DMS53 (cell line): ENCODE measurements at places on chromosomes 1 and 21.

DNA sequence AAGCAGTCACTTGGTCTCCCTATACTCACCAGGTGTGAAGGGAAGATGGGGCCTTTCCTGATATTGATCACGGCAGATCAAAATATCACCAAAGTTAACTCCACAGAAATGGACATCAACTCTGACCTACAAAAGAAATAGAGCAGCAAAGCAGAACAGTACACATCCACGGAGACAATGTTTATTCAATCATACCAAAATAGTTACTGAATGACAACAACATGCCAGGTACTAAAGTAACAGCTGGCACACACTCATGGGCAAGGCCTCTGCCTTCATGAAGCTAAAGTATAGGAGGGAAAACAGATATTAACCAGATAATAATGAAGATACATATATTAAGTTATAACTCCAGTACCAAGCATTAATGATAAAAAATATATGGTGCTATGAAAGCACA is 59.2 kb upstream of the RASAL2 start:
- peak; percentile 20 for DNase-seq

DNA sequence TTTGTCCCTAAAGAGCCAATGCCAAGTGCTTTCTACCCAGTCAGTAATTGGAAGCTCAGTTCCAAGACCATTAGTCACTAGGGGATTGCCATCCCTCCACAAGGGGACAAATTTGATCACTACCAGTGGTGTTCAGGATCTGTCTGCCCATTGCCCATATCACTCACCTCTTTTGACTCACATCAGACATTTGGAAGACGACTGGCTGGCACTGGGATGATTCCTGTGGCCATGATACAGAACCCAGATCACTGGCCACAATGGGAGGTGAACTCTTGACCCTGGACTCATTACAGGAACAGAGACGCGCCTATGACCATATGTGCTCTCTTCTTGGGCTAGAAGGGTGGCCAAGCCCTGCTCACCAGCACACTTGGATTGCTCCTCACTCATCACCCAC is 71.0 kb downstream of the COLGALT2 start:
- no peak for DNase-seq

DNA sequence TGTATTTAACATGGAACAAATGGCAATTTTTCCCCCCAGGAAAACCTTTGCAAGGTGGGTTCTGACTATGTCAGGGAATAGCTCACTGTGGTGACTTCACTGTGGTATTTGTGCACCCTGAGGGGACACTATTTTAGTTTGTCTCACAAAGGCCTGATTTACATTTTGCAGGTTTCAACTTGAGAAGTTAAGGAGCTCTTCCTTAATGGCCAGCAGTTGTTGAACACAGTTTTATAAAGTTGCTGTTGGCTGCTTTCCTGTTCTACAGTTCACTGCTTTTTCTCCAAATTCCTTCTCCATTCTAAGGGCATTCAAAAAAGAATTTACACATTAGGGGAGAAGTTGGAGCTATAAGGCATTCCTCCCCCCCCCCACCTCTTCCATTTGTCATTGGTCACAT is 4.6 kb downstream of the LAMC1 start:
- DNase-seq: no peak

- DNase-seq: no peak
Observed at GRCh38 chr1:162910161-162910560, 49.2 kb upstream of the CCDC190 start.

- no peak for DNase-seq
Observed at GRCh38 chr1:201459775-201460174, 9.2 kb downstream of the PHLDA3 start.

DNA sequence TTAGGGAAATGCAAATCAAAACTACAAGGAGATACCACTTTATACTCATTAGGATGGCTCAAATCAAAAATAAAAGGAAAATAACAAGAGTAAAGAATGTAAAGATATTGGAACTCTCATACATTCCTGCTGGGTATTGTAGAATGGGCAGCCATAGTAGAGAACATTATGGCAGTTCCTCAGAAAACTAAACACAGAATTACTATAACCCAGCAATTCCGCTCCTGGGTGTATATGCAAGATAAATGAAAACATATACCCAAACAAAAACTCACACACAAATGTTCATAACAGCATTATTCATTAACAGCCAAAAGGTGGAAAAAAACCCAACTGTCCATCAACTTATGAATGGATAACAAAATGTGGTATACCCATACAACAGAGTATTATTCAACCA is 11.4 kb downstream of the BEND5 start:
- DNase-seq: no peak

GRCh38 chr1:201381130-201381529 is 3.6 kb upstream of the TNNT2 start:
- peak; percentile 76 for DNase-seq

DNA sequence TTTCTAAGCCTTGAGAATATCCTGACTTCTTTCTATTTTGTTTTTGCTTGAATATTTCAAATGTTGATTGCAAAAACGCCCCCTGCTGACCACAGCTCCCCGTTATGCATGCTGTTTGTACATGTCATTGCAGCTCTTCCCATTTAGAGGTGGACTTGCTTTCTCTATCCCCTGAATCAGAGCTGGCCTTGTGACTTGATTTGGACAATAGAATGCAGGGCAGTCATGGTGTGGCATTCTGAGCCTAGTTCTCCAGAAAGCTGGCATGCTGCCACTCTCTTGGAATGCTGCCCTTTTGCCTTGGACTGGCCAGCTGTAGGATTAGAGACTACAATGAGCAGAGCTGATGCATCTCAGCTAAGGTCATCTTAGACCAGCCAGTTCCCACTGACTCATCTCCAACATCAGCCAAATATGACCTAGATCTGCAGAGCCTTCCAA is 1561.5 kb downstream of the MRPL39 start:
- peak; percentile 24 for DNase-seq

GRCh38 chr1:156823210-156823790 is 6.7 kb upstream of the SH2D2A start:
- no peak for DNase-seq

GRCh38 chr1:15965228-15965767 is 10.6 kb downstream of the ZBTB17 start:
- DNase-seq: no peak

GRCh38 chr1:107138166-107138565 is 2.7 kb upstream of the NTNG1 start:
- peak; percentile 31 for DNase-seq

DNA sequence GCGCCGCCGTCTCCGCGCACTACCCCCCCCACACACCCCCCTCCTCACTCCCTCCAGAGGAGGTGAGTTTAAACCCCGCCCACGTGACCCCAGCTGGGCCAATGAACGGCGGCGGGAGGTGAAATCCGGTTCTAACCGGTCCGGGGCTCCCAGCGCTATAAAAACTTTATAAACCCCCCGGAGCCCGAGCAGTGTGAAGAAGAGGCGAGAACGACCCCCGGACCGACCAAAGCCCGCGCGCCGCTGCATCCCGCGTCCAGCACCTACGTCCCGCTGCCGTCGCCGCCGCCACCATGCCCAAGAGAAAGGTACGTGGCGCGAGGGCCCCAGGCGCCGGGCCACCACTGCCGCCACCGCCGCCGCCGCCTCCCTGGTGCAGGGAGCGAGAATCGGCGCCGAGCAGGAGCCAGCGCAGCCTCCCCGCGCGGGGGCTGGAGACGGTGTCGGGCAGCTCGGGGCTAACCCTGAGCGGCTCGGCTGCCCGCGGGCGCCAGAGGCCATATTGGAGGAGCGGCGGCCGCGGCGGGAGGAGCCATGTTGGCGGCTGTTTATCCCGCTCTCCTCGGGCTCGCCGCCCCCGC is at the start of gene HMGN2:
Gene HMGN2 (plus strand): TSS at position 121 of the 581 bp plus-strand sequence. CDS start 173 bp downstream, at position 294.
- DNase-seq: peak; percentile 96

- no peak for DNase-seq
Observed at GRCh38 chr1:34276606-34277005, 99.9 kb downstream of the C1orf94 start.

- no peak for DNase-seq
Observed at GRCh38 chr1:100589667-100590066, 51.7 kb downstream of the GPR88 start.

GRCh38 chr1:110787328-110788071 is 85.4 kb upstream of the CD53 start:
- DNase-seq: no peak

GRCh38 chr1:85135392-85135798 is 65.4 kb downstream of the SYDE2 start:
- DNase-seq: peak; percentile 93

DNA sequence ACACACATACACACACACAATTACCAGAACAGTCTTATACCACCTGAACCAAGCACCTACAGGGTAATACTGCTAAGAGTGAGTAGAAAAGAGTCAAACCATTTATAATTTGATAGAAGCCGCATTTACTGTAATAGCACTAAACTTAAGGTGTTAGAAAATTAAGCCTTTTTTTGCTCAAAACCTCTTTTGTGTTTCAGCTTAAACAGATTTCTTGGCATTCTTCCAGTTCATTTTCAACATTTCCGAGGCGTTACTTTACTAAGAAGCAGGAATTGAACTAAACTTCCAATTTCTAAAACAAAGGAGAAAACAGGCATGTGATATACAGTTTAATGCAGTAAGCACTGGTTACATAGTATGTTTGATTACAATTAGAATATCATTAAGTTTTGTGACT is 387.2 kb downstream of the NCAM2 start:
- DNase-seq: no peak

DNA sequence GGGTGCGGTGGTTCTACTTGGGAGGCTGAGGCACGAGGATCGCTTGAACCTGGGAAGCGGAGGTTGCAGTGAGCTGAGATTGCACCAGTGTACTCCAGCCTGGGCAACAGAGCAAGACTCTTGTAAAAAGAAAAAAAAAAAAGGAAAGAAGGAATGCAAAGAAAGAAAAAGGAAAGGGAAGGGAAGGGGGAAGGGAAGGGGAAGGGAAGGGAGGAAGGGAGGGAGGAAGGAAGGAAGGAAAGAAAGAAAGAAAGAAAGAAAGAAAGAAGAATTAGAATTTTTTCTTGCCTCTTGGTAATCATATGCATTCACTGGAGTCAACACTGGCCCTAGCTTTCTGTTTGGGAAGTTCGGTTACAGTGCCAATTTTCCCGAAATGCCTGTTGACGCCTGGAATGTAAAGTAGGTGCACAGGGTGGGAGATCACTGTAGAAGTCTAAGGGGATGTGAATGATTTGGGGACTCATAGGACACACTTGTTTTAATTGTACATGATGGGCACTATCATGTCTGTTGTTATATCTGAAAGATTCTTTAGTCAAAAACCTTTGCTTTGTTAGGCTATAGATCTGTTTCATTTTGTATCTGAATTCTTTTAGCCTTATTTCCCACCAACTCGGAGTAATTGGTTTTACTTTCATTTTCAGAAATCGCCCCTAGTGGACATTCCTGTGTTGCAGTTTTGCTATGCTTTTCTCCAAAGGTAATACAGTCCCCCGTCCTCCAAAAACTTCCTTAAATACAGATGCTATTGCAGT is 59.8 kb upstream of the MORC3 start:
- DNase-seq: peak; percentile 68

- DNase-seq: no peak
Observed at GRCh38 chr1:87204441-87204840, 124.2 kb upstream of the LMO4 start.

GRCh38 chr1:182229921-182230491 is 161.6 kb downstream of the GLUL start:
- DNase-seq: peak; percentile 70

DNA sequence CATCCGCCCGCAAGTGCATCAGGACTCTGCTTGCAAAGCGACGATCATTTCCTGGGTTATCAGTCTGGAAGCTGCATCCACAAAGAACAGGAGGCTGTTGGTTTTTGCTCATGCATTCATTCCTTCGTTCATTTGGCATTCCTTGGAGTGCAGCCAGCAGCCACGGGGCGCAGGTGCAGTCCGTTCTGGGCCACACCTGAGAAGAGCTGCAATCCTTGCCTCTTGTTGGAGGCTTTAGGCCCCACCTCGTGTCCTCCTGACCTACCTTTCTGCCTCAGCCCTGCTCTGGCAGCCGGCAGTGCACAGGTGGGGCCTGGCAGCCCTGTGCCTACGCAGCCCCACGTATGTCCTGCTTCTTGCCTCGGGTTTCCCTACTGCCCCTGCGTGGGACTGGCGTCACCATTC is 19.6 kb upstream of the C2CD2 start:
- DNase-seq: no peak

DNA sequence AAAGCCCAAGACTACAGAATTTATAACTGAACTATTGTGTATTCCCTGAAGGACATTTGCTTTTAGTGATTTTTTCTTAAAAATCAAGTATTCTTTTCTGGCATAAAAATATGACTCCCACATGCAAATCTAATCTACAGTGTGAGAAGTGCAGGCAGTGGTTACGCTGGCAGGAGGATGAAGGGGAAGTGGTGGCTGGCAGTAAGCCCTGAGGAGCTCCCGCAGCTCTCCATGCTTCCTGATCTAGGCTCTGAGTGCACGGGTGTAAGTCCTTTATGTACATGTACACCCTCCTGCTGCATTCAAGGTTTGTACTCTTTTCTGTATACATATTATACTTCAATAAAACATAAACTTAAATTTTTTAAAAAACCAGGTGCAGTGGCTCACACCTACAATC is 67.5 kb upstream of the PRDX6 start:
- DNase-seq: no peak

- peak; percentile 94 for DNase-seq
Observed at GRCh38 chr1:155127105-155127966, at the start of gene EFNA1. Gene EFNA1 (plus strand): TSS chr1:155127876. CDS start chr1:155127978, 102 bp downstream.

GRCh38 chr1:22285549-22286396 is 142.9 kb upstream of the WNT4 start:
- DNase-seq: no peak

- DNase-seq: peak; percentile 97
Observed at GRCh38 chr1:212514056-212514614, 81.4 kb downstream of the NENF start.

DNA sequence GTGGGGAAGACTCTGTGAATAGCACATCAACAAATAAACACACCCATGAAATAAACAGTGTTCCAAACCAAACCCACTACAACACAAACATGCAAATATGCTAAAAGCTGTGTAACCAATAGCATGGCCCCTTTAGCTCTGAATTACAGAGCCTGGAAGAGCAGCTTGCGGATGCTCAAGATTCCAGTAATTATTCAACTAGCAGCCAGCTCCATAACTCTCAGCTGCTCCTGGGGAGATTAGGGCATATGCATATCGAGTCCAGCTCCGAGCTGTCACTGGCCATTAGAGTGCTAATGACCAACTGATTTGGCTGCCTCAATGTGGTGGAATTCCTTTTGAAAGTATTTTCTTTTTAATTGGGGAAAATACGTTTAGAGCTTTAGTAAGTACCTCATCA is 207.1 kb downstream of the HHAT start:
- no peak for DNase-seq

GRCh38 chr1:225695578-225696337 is 42.8 kb upstream of the ENAH start:
- peak; percentile 14 for DNase-seq

DNA sequence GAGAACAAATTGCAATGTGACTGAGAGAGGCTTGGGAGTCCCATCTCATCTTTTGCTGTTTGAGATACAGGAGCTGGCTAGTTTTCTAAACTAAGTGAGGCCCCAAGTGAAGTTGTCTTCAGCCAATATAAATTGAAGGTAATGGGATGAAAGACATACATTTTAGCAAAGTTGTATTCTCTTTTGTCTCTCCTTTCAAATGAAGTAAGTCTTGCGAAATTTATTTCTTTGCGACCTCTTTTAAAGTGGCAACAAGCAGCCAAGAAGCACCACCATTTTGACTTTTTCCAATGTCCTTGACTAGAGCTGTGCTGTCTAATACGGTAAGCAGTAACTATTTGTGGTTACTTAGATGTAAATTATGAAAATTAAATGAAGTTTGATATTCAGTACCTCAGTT is 385.7 kb downstream of the USP25 start:
- DNase-seq: no peak

GRCh38 chr1:198374288-198374687 is 166.2 kb downstream of the ATP6V1G3 start:
- no peak for DNase-seq
